ENCODE measurements at places on chromosomes 2 and 18.
A peak's percentile ranks its signal among the peaks of the same experiment; 100 is the strongest.

GRCh38 chr2:52919673-52920072, 847.9 kb upstream of the CHAC2 start:
- DNase-seq = no peak

- no peak for DNase-seq
Measured at GRCh38 chr2:202657876-202658275, 23.1 kb downstream of the FAM117B start.

GRCh38 chr2:150228936-150229335, 258.5 kb downstream of the RND3 start:
- DNase-seq = no peak

GRCh38 chr18:47075098-47075883, 39.9 kb upstream of the ELOA2 start:
- DNase-seq = peak; percentile 38

GRCh38 chr2:239475161-239476028, 74.6 kb upstream of the HDAC4 start:
- no peak for DNase-seq

GRCh38 chr2:196123679-196124373, 47.6 kb downstream of the STK17B start:
- no peak for DNase-seq

GRCh38 chr2:58428096-58429013, 187.2 kb upstream of the FANCL start:
- peak; percentile 75 for DNase-seq

DNA sequence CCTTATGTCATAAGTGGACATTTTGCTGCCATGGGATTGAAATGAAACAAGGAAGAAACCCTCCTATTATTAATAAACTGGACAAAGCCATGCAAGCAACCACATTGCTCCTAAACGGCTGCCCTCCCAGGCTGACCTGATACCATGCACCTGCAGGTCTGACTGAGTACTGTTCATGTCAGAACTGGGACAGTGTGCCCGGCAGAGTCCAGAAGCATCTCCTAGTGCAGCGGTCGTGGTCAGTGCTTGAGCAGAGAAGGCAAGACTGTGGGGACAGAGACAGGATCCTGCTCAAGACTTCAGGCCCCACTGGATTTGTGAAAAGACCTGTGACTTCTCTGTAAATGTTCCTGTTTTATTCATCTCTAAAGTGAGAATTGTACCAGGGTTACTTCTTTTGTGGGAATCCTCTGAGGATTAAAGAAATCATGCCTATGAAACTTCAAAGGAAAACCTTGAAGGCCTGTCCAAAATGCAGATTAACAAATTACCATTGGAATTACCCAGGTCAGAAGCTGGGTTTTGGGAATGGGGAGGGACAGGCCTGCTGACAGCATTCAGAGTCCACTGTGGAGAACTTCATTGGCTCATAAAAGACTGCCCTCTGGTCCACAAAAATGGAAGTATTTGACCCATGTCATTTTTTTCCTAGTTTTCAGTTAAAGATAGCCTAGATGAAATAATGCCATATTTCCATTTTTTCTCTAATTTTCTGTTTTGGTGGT, 13.9 kb downstream of the RNF144A start:
- DNase-seq = no peak

GRCh38 chr2:45898819-45899218, 247.3 kb downstream of the PRKCE start:
- no peak for DNase-seq

DNA sequence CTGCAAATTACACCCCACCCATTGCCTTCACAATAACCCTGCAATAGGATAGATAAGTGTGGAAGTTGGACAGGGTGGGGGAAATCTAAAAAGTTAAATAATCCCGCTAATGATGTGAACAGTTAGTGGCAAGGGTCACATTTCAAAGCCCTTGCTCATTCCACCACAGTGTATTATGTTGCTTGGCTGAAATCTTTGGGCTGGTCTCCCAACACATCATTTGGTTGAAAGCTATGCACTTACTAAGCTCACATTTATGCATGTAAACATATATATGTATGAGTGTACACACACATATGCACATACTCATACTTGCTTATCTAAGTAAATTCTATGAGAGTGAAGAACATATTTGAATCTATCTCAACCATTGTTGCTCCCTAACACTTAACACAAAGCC, 197.8 kb downstream of the RDH14 start:
- no peak for DNase-seq

GRCh38 chr2:1375794-1376193, 37.5 kb upstream of the TPO start:
- no peak for DNase-seq

- no peak for DNase-seq
Measured at GRCh38 chr18:58024139-58024538, 19.9 kb upstream of the NEDD4L start.

DNA sequence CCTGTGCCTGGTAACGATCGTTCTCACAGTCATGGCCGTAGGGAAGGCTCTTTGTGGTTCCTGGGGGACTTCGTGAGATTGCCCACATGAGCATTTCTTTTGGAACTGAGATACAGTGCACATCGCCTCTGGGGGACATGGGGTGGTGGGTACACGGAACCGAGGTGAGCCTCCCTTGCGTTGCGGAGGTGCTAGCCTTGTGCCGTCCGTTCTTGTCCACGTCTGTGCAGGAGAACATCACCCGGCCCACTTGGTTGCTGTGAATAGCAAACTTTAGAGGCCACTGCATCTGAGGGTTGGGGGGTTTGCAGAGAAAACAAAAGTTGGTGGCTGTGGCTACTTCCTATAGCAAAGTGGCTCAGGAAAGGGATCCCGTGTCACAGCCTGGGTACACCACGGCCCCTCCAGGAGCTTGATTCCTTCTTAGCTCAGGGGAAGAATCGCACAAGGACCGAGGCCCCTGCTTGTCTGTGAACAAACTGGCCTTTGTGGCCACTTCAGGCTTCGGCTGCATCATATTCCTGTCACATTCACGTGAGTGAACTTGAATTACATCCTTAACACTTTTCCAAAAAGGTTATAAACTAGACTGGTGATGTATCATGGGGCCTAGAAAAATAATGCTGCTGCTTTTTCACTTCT, 72.6 kb downstream of the LRRFIP1 start:
- DNase-seq = no peak

DNA sequence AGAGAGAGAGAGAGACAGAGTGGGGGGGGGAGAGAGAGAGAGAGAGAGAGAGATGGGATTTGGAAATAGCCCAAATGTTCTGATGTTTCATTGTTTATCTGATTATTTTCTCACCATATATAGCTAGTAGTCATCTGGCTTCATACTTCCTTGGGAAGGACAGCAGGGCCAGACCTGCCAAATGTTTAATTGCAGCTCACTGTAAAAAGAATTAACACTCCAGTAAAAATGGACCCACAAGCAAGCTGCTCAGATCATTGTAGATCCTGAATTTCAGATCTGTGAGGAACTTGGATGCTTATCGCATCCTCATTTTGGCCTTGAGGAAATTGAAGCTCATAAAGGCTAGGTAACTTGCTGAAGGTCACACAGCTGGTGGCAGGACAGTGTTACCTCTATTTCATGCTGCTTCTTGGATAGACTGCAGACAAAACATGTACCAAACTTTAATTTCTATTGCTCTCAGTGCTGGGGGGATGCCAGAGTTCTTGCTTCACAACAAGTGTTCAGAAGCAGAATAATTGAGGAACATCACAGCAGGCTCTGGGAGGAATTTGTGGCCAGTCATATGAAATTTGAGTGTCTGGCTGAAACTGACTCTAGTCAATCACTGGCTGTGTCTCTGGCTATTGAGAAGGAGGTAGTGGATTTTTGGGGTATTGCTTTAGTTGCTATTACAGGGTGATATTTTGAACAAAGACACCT, 223.5 kb downstream of the PIK3C3 start:
- DNase-seq = no peak

GRCh38 chr2:23745726-23746105, 181.2 kb downstream of the ATAD2B start:
- DNase-seq = no peak

- DNase-seq = no peak
Measured at GRCh38 chr2:64063454-64063853, 44.2 kb upstream of the VPS54 start.

DNA sequence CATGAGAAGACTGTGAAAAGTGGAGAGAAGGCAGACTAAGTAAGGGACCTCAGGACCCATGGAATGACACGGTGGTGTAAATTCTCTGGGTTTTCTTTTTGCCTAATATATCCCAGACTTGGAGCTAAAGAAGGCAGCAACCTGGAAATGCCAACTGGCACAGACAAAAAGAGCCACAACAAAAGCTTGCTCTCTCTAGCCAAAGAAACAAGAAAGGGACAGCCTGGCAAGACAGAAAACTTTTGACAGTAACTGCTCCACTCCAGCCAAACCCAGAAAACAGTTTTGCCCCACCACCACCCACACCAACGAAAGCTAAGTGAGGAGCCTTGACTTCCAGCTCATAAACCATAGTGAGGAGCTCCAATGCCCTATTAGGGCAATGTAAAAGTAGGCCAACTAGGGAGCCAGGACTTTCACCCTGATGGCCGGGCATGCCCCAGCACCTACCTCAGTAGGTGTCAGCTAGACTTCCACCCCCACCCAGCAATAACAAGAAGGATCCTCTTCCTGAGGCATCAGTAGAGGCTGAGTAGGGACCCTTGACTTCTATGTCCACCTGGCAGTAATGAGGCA, 35.5 kb downstream of the PELI1 start:
- no peak for DNase-seq

DNA sequence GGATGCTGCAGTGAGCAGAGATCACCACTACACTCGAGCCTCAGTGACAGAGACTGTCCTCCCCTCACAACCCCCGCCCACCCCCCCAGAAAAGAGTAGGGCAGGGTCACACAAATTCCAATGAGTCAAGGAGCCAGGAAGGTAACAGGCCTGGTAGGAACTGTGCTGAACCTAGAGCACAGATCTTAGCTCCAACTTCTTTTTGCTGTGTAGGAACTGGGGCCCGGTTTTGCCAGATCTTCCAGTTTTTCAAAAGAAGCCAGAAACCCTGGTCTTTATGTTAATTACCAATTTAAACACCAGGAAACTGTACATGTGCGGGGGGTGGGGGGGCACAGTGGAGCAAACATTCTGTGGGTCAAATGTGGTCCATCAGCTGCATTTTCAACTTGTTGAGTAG, 71.0 kb downstream of the PRPF40A start:
- no peak for DNase-seq

DNA sequence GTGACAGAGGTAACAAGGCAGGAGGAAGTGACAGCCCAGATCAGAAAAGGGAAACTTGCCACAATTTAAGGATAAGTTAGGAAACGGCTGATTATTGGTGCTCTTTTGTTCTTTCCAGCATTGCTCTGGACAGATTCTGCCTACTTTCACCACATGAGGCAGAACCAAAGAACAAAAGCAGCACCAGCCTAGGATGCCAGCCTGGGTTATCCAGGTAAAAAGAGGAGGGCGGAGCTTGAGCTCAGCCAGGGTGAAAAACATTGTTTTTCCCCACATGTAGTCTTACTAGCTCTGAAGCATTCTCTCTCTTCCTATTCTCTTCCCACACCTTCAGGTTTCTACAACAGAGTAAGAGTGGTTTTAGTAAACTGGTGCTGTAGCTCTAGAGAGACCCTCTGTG, 300.5 kb downstream of the TMX3 start:
- DNase-seq = no peak

DNA sequence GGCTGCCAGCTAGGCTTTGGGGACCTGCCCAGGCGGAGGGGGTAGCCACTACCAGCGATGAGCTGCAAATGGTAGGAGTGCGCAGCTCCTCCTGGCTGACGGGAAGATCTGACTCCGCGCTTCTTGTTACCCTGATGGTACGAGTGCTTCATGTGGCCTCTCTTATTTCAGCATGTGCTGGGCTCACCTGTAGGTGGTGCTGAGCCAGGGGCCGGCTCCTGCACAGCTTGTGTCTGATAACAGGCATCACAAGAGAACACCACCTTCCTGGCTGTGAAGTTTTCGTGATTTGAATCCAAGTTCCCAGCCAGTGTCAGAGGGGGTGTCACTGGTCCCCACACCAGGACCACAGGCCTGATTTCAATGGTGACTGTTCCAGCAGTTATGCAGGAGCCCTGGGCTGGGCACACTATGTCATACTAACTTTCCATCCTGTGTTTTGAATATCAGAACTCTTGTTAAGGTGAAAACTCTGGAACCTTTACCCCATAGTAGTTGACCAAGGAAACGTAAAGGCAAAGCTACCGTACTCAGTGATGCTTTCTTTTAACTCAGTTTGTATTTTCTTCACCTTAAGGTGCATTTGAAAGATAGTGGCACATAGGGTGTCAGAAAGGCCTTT, 28.0 kb downstream of the APCDD1 start:
- no peak for DNase-seq

- no peak for DNase-seq
Measured at GRCh38 chr2:207472343-207473048, 57.3 kb upstream of the CREB1 start.

DNA sequence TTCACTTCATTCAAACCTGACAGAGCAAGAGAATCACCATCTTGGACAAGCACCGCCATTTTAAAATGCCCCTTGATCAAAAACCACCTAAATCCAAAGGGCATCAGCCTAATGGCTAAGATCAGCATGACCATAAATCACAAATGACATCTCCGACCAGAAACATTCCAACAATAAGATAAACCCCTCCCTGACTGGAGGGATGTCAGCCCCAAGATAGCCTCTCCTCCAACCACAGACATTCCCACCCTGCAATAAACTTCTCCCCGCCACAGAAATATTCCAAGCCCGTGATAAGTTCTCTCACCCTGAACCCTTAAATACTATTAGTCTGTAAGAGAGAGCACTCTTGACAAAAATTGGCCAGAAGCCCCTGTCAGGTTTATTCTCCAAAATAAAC, 21.6 kb upstream of the LYPD1 start:
- no peak for DNase-seq

DNA sequence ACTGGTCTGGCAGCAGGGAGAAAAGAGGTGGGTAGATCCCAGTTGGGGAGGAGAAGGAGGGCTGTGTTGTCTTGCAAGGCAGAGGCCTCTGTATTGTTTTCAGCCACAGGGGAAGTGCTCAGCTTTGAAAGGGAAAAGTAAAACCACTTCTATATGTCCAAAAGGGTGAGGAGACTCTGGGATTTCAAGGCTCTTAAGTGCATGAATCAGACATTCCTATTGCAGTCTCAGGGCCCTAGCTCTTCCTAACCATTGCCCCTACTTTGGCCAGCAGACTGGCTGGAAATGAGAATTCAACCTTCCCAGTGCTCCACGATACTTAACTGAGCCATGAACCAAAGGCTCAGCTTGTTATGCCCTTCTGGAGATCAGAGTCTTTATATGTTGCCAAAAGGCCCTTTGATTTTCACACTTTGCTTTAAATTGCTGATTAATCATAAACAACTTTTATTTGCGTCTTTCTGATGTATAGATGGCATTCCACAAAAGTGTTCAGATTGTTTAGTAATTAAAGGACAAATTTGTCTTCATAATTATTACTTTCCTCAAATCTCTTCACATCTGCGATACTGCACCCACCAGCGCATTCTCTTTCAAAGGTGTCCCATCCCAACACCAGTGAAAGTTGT, 313.8 kb upstream of the MMADHC start:
- no peak for DNase-seq

GRCh38 chr18:36770315-36770946, 58.4 kb downstream of the TPGS2 start:
- DNase-seq = no peak

All from nephron progenitor cell (in vitro differentiated cells).